ENCODE measurements at places on chromosomes 1 and 21.

DNA sequence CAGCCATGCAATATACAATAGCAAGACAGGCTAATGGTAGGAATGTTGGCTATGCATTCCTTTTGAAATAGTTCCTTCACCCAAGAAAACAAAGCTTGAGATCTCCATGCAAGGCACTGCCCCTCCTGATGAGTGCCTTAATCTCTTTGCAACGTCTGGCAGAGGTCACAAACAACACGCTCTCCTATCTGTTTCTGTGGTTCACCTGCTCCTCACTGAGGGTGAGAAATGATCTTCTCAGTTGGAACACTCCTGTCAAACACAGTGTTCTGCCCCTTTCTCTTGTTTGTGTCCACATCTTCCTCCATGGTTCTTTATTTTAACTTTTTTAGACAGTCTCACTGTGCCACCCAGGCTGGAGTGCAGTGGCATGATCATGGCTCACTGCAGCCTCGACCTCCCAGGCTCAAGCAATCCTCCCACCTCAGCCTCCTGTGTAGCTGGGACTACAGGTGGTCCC is 21.2 kb upstream of the XPR1 start:
- DNase-seq = no peak

GRCh38 chr1:96524100-96524499 is 197.5 kb upstream of the PTBP2 start:
- no peak for DNase-seq

GRCh38 chr1:14426854-14427253 is 171.6 kb upstream of the KAZN start:
- DNase-seq = no peak

DNA sequence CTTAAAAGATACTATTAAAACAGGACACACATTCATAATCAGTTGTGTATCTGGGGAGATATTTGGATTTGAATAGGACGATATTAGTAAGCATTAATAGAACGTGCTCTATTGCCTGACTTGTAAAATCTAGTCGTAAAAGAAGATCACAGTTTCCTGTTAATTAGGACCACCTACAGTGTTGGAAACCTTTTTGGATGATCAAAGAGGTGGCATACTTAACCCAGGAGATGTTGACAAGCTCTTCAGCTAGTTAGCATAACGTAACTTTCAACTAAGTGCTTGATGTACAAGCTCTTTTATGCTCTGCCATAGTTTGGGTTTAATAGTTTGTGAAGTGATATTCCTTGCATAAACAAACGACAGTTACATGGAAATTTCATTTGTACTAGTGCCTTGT is 293.3 kb upstream of the NR5A2 start:
- DNase-seq = no peak

GRCh38 chr1:62727656-62728407 is 39.6 kb upstream of the DOCK7 start:
- DNase-seq = no peak

- DNase-seq = no peak
Observed at GRCh38 chr1:218473522-218473921, 128.4 kb downstream of the TGFB2 start.

GRCh38 chr1:11536573-11537379 is 57.8 kb downstream of the DISP3 start:
- no peak for DNase-seq

- no peak for DNase-seq
Observed at GRCh38 chr1:17358557-17358956, 13.4 kb upstream of the PADI6 start.

DNA sequence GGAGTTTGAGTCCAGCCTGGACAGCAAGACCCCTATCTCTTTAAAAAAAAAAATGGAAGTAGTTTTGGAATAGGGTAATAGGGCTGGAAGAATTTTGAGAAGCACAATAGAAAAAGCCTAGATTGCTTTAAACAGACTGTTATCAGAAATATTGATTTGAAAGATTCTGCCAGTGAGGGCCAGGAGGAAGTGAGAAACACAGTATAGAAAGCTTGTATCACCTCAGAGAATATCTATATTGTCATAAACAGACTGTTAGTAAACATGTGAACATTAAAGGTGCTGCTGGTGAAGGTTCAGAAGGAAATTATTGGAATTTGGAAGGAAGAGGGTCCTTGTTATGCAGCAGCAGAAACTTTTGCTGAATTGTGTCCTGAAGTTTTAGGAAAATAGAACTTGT is 24.8 kb upstream of the PSEN2 start:
- no peak for DNase-seq

DNA sequence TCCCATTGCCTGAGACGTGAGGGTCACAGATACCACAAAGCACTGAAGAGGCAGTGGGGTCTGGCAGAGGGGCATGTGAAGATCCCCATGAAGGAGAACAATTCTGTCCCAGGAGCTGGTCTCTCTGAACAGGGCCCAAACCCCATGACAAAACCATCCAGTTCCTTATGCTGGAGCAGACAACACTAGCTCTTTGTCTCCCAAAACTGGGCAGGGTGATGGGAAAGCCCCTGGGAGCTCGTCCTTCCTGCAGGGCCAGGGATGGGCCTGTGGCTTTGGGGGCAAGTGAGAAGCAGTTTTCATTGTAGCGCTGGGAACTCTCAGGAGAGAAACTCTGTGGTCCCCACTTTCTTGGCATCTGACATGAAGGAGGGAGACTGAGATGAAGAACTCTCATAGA is 8.8 kb downstream of the ETV3L start:
- no peak for DNase-seq

- peak; percentile 21 for DNase-seq
Observed at GRCh38 chr1:24640288-24640687, 2.8 kb upstream of the SRRM1 start.

DNA sequence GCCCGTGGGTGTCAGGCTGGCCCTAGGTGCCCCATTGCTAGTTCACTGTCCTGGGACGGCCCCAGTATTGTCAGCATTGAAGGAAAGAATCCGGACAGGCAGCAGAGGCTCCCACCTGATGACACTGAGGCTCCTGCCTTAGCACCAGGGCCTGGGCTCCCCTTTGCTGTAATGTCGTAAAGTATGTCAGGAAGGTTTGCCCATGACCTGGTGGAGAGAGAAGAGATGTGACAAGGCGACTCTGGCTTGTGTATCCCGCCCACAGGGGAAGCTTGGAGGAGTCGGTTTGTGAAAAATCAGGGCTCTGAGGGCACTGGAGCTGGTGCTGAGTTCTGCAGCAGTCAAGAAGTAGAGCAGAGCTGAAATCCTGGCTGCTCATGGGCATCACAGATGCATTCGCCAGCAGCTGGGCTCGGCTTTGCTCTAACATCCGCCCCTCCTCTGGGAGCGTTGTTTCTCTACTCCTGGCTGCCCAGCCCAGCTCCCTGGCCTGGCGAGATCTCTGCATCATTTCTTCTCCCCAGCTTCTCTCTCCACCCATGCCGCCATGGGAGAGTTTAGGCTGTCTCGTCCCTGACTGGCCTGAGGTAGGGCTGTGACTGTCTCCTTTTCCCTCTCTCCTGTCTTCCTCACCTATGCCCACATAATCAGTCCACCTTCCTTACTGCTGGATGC is 74.1 kb downstream of the ADARB1 start:
- no peak for DNase-seq

DNA sequence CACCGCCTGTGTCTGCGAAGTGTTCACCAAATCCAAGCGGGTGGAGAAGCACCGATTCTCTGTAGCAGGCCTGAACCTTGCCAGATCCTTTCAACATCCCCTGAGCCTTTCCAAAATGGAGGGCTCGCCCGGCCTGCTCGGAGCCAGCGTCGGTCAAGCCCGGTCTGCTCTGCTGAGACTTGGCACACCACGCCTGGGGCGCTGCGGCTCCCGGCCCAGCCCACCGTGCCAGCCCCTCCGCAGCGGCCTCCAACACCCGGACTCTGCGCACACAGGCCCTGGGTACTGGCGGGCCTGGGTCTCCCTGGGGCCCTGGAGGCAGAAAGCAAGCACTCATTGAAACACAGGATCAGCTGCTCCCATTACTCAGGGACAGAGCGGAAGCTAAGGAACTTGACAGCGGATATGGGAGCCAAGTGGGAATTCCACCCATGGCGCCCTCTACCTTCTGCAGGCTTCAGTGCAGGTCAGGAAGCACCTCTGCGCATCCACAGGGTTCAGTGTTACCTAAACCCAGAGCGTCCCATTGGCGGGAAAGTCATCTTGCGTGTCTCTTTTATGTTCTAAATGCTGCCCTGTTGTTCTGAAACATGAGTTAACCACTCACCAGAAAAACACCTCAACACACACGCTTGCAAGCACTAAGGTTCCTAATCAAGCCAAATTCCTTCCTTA is 159.9 kb downstream of the ZBTB18 start:
- DNase-seq = no peak

DNA sequence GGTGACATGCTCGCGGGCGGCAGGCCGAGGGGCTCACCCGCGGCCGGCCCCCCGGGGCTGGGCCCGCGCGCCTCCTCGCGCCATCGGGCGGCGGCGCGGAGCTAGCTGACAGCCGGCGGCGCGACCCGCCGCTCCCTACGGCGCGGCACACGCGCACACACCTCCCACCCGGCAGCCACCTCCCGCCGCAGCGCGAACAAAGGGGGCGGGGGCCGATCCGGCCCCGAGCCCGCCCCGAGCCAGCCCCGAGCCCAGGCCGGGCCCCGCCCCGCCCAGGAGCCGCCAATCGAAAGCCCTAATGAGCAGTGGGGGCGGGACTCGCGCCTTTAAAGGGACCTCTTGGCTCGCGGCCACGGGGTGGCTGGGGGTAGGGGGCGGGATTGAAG is at the start of gene KIF21B:
TSS of gene KIF21B (minus strand) at position 198 of the 386 bp plus-strand sequence. CDS start 331 bp downstream, outside the sequence.
- DNase-seq = peak; percentile 86

GRCh38 chr1:182507685-182508084 is 57.7 kb downstream of the RGSL1 start:
- no peak for DNase-seq

DNA sequence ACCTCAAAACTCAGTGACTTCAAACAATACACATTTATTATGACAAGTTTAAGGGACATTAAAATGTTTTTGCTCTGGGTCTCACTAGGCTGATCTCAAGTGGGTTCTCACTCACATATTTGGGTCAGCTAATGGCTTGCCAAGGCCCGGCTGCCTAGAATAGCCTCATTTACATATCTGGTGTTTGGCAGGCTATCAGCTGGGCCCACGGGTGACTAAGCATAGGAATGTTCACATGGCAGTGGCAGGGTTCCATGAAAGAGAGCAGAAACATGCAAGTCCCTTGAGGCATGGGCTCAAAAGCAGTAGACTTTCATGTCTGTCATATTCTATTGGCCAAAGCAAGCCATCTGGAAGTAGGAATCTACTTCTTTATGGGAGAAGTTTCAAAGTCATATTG is 492.6 kb downstream of the KCNT2 start:
- no peak for DNase-seq

GRCh38 chr1:172719694-172720138 is 60.8 kb downstream of the FASLG start:
- DNase-seq = no peak

- no peak for DNase-seq
Observed at GRCh38 chr1:41711581-41711980, 207.1 kb downstream of the HIVEP3 start.

DNA sequence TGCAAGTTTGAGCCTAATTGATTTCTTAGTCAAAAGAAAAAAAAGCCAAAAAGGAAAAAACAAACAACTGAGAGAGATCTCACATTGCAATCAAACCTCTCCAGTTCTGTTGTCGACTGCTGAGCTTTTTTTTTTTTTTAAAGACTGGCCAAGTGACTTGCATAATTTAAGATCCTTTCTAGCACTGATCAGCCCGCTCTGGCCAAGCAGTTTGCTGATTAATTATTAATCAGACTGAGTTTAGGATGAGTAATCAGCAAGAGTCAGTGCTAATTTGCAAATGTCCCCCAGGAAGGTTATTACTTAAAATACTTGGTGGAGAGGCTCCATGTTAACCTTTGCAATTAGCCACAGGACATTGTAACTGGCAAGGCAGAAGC is 39.3 kb downstream of the HMGB4 start:
- DNase-seq = no peak

DNA sequence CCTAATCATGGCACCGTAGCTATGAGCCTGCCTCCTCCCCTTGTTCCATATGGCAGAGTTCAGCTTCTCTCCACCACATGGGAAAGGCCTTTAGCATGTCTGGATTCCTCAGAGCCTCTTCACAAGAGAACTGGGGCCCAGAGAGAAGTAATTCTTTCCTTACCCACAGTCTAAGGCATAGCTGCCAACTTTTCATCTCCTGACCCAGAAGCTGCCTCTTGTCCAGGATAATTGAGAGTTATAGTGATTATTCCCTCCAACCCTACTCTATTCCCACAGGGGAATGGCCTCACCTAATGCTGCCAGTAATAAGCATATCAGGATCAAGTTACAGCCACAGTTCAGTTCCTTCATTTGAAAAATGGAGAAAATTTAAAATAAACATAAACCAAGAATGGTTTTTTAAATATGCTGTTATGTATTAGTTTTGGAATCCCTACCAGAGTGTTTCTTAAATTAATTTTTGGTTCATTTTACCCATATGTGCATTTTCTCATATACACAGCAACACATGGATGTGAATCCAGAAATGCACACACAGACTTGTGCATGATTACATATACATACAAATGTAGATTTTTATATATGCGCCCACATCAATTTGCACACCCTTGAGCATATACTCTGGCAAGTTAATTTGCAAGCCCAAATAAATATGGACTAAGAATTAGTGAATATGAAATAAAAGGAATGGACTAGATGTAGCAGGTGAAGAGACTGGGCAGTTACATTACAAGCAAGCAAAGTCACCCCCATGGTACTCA is 63.9 kb upstream of the WARS2 start:
- DNase-seq = no peak

DNA sequence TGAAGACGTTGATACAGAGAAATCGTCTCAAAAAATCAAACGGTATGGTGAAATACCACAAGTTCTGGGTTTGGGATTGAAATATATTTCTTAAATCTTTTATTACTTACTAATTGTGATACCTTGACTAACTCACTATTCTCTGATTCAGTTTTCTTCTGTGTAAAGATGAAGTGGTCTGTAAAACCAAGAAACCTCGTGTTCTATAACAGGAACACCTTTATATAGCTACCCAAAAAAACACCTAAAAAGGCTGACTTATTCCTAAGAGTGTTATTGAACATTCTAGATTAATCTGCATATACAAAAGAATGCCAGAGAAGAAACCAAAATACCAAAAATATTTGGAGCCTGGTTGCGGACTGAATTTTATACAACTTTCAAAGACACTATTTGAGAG is 721 bp downstream of the LRRIQ3 start:
- no peak for DNase-seq

DNA sequence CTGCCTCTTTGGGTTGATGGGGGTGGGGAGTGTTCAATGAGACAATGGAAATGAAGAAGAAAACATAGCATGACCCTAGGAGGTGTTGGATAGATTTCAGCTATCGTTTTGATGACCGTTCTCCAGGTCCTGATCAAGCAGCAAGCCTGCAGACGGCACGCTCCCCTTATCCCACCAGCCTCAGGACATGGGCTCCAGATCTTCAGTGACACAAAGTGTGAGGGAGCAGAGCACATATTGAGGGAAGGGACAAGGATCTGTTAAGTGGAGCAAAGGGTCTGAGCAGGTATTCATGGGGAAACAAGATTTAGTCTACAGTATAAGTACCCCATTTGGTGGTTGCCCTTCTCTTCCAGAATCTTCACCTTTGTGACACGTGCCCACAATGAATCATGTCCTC is 4.7 kb downstream of the SPRR5 start:
- no peak for DNase-seq

- no peak for DNase-seq
Observed at GRCh38 chr1:86933562-86934377, 19.3 kb downstream of the HS2ST1 start.

GRCh38 chr1:41222496-41222895 is 19.6 kb downstream of the SCMH1 start:
- peak; percentile 11 for DNase-seq
